ENCODE measurements at places on chromosomes 16 and 17.

GRCh38 chr16:23334457-23334853 is 32.4 kb downstream of the SCNN1B start:
- H3K36me3 ChIP-seq, result no peaks in the 10 kb centered on the region
- H3K27me3 ChIP-seq, result peaks cover 27% of the 10 kb centered on the region
- H3K4me1 ChIP-seq, result no peaks in the 10 kb centered on the region
- no peak overlapping the region for H3K27ac ChIP-seq

DNA sequence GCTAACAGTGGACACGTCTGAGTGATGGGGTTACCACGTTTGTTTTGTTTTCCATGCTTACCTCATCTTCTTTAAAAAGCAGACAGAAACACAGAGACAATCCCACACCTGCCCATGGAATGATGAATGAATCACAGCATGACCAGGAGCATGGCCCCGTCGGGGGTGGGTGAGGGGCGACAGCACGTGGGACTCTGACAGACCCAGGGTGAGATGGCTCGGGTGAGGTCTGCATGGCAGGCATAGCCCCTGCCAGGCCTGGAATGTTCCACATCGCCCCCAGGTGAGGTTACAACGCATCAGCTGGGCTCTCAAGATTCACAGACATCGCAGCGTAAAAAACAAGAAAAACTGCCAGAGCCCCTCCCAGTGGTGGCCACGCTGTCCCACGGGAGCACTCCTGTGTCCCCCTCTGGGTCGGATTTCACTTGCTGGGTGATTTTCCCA is 18.1 kb downstream of the SLC7A5 start:
- H3K36me3 ChIP-seq, result peaks cover 88% of the 10 kb centered on the region
- no peak for DNase-seq
- H3K27me3 ChIP-seq, result no peaks in the 10 kb centered on the region
- H3K4me1 ChIP-seq, result peaks cover 86% of the 10 kb centered on the region

DNA sequence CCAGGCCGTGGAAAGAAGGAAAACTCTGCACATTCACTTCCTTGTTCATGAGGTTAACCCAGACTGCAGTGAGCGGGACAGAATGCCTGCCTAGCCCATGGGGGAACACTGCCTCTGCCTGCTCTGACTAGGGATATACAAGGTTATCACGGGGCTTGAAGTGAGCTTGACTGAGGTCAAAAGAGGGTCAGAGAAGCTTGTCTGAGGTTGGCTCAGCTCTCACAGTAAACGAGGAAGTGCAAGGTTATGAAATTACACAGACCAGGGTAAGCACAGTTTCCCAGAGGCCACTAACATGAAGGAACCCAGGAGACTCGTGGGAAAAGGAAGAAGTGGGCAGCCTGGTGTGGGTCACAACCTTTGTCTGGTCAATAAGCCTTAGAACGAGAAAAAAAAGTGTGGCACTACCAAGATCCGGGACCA is 28.7 kb downstream of the HIC1 start:
- H3K4me1 ChIP-seq, result peaks cover 34% of the 10 kb centered on the region
- H3K27ac ChIP-seq, result peak overlapping the region; percentile 56
- H3K36me3 ChIP-seq, result peaks cover 13% of the 10 kb centered on the region

GRCh38 chr16:66495440-66495839 is 54.5 kb downstream of the TK2 start:
- H3K27ac ChIP-seq, result no peak overlapping the region
- no peak for DNase-seq
- no peaks in the 10 kb centered on the region for H3K36me3 ChIP-seq
- H3K4me3 ChIP-seq, result no peak overlapping the region

DNA sequence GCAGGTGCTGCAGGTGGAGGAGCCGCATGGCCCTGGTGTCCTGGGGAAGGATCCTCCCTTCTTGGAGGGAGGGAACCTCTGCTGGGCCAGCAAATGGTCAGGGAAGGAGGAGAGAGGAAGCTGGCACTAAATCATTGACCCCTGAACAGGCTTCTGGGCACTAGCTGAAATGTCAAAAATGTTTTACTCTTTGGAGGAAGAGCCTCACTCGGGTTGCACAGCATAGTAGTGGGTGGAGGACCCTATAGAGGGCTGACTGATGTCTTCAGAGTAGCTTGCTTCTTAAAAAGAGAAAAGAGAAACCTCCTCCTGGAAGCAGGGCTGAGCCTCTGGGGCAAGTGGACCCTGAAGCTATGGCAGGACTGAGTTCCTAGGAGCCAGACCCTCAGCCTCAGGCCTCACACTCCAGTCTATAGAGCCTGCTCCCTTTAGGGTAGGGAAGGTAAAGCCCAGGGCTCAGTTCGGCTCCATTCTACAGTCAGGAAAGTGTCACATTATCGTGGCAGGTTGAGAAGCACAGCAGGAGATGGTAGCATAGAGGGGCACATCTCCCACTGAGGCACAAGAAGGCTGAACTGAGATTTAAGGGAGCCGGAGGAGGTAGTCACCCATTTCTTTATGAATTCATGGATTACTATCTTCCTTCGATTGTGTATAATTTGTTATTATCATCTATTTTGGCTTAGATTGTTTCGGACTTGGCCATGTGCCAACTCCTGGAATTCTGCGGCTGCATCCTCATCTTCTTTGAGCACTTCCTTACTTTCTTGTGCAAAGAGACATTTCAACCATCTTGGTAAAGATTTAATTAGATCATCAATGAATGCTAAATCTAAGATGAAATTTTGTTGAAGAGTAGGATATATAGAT is 7.3 kb upstream of the CUEDC1 start:
- H3K4me1 ChIP-seq, result no peaks in the 10 kb centered on the region
- no peaks in the 10 kb centered on the region for H3K36me3 ChIP-seq
- no peak for DNase-seq
- H3K27me3 ChIP-seq, result peaks cover 45% of the 10 kb centered on the region
- H3K27ac ChIP-seq, result no peak overlapping the region
- no peak overlapping the region for H3K4me3 ChIP-seq

DNA sequence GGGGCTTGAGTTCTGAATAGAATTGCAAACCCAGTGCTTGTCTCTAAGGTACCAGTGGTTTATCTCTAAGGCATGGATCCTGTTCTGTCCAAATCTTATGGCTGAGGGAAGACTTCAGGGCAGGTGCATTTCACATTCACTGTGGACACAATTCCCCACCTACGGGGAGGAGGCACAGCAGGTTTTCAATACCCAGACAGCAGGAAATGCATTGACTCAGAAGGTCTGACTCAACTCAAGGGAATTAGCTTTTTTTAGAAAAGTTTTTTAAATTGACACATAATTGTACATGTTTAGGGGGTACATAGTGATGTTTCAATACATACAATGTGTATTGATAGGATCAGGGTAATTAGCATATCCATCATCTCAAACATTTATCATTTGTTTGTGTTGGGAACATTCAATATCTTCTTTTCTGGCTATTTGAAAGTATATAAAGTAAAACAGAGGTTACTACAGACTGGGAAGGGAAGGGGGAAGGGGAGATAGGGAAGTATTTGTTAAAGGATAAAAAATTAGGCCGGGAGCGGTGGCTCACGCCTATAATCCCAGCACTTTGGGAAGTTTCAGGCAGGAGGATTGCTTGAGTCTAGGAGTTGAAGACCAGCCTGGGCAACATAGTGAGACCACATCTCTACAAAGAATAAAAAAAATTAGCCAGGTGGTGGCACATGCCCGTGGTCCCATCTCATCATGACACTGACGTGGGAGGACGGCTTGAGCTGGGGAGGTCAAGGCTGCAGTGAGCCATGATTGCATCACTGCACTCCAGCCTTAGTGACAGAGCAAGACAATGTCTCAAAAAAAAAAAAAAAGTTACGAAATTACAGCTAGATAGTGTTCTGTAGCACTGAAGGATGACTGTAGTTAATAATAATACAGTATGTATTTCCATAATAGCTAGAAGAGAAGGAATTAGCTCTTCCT is 54.9 kb downstream of the RGS9 start:
- H3K4me1 ChIP-seq, result no peaks in the 10 kb centered on the region
- no peak overlapping the region for H3K27ac ChIP-seq
- no peak for DNase-seq
- no peaks in the 10 kb centered on the region for H3K36me3 ChIP-seq

- no peaks in the 10 kb centered on the region for H3K36me3 ChIP-seq
- 0 out of 2 replicates have a peak overlapping the region, but pooled peaks have one; percentile 15 for H3K4me3 ChIP-seq
- peaks cover 77% of the 10 kb centered on the region for H3K4me1 ChIP-seq
- no peaks in the 10 kb centered on the region for H3K27me3 ChIP-seq
- DNase-seq, result no peak
- H3K27ac ChIP-seq, result no peak overlapping the region
Observed at GRCh38 chr17:29618272-29619065, 4.2 kb downstream of the CORO6 start.

DNA sequence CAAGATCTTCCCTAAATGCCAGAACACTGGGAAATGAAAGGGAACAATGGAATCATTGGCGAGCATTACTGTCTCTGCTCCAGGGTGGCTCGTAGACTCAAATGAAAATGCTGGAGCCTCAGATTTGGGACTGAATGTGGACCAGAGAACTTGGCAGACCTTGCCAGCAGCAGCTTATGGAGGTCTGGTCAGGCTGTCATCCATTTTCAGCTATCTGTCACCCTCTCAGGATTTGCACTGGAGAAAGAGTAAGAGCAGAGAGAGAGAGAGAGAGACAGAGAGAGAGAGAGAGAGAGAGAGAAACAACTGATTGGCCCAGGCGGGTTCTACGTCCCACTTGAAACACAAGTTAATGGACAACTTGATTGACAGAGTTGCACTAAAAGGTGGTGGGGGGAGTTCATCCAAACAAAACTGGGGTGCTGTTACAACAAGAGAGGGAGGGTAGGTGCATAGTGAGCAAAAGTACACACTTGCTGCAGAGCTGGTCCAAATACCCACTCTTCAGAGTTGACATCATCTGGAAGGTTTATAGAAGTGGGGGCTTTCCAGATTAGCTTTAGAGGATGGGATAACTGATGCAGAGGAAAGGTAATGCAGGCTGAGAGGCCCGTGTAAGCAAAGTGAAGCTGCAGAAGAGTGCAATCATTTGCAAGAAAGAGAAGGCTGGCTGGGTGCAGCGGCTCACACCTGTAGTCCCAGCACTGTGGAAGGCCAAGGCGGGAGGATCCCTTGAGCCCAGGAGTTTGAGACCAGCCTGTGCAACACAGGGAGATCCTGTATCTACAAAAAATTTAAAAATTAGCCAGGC is 16.5 kb upstream of the NSMCE1 start:
- no peak overlapping the region for H3K4me3 ChIP-seq
- H3K27ac ChIP-seq, result no peak overlapping the region
- no peaks in the 10 kb centered on the region for H3K4me1 ChIP-seq
- H3K27me3 ChIP-seq, result peaks cover 12% of the 10 kb centered on the region
- no peaks in the 10 kb centered on the region for H3K36me3 ChIP-seq

GRCh38 chr16:4926928-4927327 is 10.0 kb downstream of the PPL start:
- H3K4me3 ChIP-seq, result no peak overlapping the region
- H3K27me3 ChIP-seq, result peaks cover 34% of the 10 kb centered on the region
- H3K4me1 ChIP-seq, result peaks cover 5% of the 10 kb centered on the region
- H3K27ac ChIP-seq, result no peak overlapping the region
- no peak for DNase-seq

GRCh38 chr17:13337864-13338371 is 263.8 kb downstream of the HS3ST3A1 start:
- DNase-seq, result peak; percentile 46
- no peaks in the 10 kb centered on the region for H3K27me3 ChIP-seq
- H3K4me3 ChIP-seq, result peak overlapping the region; percentile 21
- no peaks in the 10 kb centered on the region for H3K36me3 ChIP-seq
- H3K4me1 ChIP-seq, result peaks cover 3% of the 10 kb centered on the region

DNA sequence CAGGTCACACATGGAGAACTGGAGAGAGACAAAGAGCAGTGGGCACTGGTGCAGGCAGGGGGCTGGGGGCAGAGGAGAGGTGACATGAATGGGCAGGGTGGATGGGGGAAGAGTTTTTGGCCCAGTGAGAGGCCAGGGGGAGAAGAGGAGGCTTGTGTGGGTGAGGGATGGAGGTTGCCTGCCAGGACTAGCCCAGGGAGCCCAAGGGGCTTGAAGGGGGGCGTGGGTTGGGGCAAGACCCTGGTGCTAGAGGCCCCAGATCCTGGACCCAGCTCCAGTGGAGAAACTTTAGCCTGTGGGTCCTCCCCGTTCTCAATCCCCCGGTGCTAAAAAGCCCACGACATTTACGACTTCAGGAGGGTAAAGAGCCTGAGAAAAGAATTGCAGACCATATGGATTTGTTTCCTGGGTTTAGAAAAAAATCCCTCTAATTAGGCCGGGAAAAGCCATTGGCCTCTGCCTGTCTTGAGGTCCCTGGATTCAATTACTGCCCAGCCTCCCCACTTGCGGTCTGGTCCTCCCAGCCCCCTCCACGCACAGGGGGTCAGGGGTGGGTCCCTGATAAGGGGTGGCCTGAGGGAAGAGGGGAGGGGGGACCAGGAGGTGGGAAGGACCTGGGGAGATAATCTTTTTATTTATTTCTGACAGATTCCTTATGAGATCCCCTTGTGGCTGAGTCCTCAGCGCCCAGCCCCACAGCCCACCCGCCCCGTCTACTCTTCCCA is 33.0 kb downstream of the NGFR start:
- peaks cover 27% of the 10 kb centered on the region for H3K27me3 ChIP-seq
- H3K4me3 ChIP-seq, result no peak overlapping the region
- no peaks in the 10 kb centered on the region for H3K4me1 ChIP-seq

DNA sequence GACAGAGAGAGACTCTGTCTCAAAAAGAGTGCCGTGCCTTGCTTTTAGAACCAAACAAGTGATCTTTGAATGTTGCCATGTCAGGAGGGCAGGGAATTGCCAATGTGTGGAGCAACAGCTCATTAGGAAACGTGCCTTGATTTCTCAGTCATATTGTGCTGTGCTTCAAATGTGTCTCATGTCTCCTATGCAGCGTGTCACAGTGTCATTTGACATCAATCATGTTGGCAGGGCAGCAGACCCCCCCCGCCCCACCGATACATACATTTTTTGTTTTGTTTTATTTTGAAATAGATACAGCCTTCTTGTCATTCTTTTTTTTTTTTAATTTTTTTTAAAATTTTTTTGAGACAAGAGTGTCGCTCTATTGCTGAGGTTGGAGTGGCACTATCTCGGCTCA is 22.1 kb downstream of the MRC2 start:
- peaks cover 19% of the 10 kb centered on the region for H3K4me1 ChIP-seq
- H3K4me3 ChIP-seq, result no peak overlapping the region
- H3K27me3 ChIP-seq, result peaks cover 19% of the 10 kb centered on the region
- no peaks in the 10 kb centered on the region for H3K36me3 ChIP-seq

DNA sequence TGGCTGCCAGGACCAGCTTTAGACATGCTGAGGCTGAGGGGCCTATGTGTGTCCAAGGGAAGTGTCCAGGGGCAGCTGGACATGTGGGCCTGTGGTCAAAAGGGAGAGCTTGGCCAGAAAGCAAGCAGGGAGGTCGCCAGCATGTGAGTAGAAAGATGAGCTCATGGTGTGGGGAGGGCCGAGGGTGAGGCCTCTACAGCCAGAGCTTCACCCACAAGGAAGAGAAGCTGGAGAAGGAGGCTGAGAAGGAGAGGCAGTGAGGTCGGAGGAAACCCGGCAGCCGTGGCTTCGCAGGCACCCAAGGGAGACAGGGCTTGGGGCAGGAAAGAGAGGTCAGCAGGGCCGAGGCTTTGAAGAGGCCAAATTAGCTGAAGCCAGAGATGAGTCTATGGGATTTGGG is 4.0 kb upstream of the HSD11B2 start:
- H3K4me1 ChIP-seq, result peaks cover 22% of the 10 kb centered on the region
- DNase-seq, result no peak
- no peaks in the 10 kb centered on the region for H3K36me3 ChIP-seq

Measured in K562 (cell line).